ENCODE measurements at places on chromosomes 7 and 10.

GRCh38 chr7:40531956-40532355 lies 397.2 kb downstream of the SUGCT start:
- DNase-seq = no peak

- no peak for DNase-seq
Measured at GRCh38 chr7:123538189-123538714, 3.9 kb upstream of the IQUB start.

- peak; percentile 97 for DNase-seq
Measured at GRCh38 chr7:150982351-150982750, 4.2 kb upstream of the KCNH2 start.

DNA sequence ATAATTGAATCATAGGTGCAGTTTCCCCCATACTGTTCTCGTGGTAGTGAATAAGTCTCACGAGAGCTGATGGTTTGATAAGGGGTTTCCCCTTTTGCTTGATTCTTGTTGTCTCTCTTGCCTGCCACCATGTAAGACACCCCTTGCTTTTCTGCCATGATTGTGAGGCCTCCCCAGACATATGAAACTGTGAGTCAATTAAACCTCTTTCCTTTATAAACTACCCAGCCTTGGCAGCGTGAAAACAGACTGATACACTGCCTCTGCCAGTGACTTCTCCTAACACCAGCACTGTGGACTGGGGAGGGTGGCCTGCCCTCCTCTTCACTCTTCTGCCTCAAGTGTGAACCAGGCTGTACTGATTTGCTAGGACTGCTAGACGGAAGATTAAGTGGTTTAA lies 108.6 kb downstream of the RAB11FIP2 start:
- DNase-seq = no peak

DNA sequence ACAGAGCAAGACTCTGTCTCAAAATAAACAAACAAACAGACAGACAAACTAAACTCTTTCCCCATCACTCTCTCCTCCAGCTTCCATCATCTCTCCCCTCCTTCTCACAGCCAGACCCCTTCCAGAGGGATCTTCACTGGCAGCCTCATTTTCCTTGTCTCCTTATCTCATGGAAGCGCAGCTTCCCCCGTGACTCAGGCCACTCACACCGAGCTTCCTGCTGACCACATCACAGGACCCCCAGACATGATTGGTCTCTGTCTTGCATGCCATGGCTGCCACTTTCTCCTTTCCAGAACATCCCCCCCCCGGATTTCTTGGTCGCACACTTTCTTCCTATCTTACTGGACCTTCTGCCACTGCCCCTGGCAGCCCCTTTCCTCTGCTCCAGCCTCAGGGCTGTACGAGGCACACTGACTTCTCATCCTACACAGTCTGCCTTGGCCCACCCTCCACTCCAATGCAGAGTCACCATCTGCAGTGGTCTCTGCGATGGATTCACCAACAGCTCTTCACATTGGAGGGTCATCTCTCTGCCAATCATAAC lies 4.9 kb upstream of the INSIG1 start:
- DNase-seq = no peak

GRCh38 chr7:43537765-43538403 lies 45.0 kb upstream of the STK17A start:
- DNase-seq = no peak

DNA sequence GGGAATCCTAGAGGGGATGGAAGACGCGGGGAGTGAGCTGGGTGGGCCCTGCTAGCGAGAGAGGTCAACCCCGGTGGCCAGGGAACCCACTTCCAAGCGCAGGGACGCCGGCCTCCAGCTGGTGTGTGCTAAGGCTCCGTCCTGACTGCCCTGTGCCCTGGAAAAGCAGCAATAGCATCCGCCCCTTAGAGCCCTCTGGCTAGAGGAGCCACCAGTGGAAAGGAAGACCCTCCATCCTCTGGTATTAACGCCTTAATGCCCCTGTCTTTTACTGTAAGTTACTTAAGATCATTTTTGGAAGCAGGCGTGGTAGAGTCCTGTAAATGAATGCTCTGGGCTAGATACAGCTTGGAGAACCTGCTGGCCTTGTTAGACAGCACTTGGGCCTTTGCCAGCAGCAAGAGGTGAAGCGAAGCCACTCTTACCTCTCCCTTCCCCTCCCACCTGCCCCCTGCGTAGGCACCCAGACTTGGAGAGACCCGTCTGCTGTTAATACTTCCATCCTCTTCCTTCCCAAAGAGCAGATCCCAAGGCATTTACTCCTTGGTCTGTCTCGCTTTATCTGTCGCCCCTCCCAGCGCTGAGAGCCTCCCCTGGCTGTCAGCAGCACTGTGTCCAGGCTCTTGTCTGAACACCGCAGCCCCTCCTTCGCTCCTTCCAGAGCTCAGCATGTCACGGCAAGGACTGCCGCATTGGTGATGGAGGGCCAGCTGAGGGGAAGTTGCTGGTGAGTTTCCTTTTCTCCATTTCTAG lies 4.6 kb downstream of the REPIN1 start:
- no peak for DNase-seq

DNA sequence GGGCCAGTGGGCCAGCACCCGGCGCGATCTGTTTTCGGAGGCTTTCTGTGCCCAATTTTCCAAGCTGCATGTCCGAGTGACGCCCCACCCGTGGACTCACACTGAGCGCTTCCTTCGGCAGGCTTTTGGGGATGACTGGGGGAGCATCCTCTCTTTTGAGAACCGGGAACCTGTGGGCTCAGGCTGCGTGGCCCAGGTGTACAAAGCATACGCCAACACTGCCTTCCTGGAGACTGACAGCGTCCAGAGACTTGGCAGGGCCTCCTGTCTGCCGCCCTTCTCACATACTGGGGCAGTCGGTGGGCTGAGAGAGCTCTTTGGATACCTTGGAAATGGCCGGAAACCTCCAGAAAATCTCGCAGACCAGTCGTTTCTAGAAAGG lies 1.0 kb downstream of the ADCK2 start:
- DNase-seq = no peak

GRCh38 chr7:130896898-130897514 lies 163.0 kb upstream of the KLF14 start:
- peak; percentile 89 for DNase-seq

DNA sequence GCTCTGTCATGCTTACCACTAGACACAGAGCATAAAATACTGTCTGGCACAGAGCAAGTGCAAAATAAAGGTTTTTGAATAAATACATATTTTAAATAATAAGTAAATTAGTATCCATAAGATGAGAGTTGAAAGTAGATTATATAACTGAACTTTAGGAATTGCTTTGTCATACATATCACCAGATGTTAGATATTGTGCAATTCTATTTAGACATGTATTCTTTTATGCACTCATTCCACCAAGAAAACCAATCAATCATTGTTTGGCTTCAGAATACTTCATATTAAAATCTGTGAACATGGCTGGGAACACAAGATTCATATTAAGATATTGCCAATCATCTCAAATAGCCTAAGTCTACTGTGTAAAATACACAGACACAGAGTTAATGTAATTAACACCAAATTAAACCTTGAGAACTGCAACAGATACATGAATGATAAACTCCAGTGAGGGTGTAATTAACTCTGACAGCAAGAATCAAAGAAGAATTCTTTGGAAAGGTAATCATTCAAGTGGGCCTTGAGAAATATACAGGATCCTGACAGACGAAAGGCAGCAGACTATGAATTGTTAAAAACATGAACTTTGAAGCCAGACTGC lies 201.0 kb upstream of the PTN start:
- no peak for DNase-seq

GRCh38 chr7:37083311-37084096 lies 359.2 kb upstream of the AOAH start:
- DNase-seq = peak; percentile 29

DNA sequence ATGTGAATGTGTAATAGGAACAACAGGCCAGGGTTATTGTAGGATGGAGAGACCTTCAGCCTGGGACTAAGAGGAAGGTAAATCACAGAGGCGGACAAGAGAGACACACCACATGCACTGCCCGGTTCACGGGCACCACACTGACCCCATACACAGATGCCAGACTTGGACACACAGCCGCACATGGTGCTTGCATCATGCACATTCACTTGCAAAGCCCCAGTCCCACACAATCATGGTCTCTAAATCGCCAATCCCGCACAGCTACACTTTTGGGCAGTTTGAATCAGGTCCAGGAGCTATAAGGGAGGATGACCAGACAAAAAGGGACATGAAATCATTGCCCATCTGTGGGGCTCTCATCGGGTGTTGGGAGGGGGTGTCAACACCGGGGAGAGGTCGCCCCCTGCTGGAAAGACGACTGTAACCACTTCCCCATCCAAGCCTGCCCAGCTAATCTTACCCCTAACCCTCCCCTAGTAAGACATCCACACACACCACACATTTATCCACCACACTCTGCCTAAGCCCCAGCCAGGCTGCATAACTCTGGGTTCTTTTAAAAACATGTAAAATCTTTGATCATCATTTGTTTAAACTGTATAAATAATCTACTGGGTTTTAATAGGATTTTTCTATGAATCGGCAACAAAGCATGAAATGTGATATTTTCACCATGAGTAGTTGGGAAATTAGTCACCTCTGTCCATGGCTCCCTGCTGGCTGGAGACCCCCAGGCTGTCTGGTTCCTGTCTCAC lies 40.5 kb upstream of the SLF2 start:
- DNase-seq = peak; percentile 35

DNA sequence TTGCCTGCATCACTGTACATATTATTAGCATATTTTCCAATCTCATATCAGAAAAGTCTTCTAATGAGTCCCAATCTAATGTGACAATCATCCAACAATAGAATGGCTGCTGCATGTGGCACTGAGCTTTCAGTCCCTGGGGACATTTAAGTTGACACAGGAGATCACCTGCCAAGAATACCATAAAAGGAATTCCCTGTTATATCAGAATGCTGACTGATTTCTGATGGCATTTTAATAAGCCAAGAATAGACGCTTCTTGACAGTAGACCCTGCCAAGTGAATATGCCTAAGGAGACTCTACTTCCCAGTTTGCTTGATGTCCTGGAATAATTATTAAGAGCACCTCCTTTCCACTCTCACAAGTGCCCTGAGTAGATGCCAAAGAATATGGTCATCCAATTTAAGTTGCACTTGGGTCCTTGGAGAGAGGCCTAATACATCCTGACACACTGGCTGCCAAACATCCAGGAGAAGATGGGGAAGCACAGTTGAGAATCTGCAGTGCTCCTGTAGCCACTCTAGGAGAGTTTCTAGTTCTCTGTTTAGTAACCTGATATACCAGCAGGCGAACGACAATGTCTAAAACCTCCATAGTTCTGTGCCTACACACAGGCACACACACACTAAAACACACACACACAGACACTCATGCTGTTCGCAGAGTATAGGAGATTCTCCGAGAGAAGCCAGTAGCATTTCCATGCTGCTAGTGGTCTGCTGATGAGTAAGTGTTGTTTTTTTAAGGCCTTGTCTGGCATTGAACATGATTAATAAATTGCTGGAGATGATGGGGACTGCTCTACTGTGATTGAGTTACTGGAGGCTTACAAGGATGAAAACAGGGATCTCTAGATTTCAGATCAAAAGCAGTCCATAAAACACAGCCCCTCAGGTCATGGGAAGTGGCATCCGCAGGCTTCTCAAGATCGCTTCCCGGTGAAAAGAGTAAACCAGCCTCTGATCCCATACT lies 369.6 kb downstream of the KCNMA1 start:
- DNase-seq = no peak

DNA sequence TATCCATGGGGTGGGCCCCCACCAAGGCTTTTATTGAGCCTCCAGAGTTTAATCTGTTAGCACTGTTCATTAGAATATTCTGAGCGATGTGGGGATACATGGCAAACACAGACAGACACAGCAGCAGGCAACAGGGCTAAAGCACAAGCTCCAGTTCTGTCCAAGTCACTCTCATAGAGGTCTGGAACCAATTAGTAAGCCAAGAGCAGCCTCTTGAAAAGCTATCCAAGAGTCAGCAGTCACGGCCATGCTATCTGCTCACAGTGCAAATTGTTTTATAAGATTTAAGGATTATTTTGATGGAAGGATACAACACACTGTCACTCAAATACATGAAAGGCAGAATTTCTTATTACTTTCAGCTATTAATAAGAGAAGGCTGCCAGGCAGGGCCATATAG lies 86.4 kb upstream of the DGKB start:
- no peak for DNase-seq

DNA sequence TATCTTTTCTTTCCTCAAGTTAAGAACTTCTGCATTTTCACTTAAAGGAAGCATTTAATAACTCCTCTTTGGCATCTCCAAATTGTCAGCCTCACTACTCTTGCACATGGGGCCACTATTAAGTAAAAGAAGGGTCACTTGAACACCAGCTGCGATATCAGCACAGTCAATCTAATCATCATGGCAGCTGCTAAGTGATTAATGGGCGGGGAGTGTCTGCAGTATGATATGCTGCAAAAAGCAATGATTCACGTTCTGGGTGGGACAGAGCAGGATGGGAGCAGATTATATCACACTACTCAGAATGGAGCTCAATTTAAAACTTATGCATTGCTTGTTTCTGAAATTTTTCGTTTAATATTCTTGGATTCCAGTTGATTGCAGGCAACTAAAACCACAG lies 447.4 kb upstream of the PFKP start:
- DNase-seq = no peak

- DNase-seq = peak; percentile 93
Measured at GRCh38 chr10:91006001-91006751, 85.3 kb upstream of the ANKRD1 start.

- no peak for DNase-seq
Measured at GRCh38 chr7:158581440-158582088, 6.1 kb downstream of the PTPRN2 start.

- DNase-seq = no peak
Measured at GRCh38 chr10:46326066-46326465, 39.3 kb downstream of the ANTXRL start.

DNA sequence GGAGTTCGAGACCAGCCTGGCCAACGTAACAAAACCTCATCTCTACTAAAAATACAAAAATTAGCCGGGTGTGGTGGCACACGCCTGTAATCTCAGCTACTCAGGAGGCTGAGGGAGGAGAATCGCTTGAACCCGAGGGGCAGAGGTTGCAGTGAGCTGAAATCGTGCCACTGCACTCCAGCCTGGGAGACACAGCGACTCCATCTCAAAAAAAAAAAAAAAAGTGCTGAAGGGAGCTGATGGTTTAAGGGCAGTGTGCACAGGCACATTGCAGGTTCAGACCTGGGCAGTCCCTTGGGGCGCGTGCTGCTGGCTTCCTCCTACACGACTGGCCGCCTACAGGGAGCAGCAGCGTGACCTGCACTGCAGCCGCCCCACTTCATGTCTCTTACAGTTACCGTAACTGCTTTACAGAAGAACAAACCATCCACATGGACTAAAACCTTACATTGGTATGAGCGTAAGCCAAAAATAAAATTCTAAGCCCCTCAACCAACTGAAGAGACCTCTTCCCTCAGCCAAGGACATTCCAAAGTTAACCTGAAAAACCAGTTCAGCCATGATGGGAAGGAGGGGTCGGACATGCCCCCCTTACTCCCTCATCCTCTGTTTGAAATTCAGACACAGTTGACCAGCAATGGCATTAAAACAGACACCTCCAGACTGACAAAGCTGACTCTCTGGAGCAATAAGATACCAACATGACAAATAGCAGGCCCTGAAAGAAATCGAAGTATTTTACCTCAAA lies 262.2 kb downstream of the ZMYND11 start:
- no peak for DNase-seq

- no peak for DNase-seq
Measured at GRCh38 chr7:23372611-23373010, 73.5 kb downstream of the MALSU1 start.

- no peak for DNase-seq
Measured at GRCh38 chr10:1526436-1527055, 210.8 kb downstream of the ADARB2 start.

GRCh38 chr7:116317907-116318306 lies 107.6 kb downstream of the TES start:
- no peak for DNase-seq
